ENCODE measurements at places on chromosomes 7 and 10.

DNA sequence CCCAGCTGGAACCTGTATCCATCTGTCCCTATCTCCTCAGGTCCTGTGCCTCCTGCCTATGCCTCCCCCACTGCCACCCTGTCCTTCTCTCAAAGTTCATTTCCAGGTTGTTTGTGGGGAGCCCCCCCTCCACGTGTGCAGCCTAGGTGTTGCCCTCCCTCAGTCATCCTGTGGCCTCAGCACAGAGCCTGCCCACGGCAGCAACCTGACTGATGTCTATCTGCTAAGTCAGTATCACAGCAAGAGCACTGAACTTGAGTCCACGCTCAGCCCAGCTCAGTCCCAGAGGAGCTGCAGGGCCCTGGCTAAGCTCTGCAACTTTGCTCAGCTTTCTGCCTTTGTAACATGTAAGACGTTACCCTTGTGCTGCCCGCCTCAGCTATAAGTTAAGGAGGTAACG lies 28.7 kb downstream of the FAM53B start:
- DNase-seq, result no peak

- no peak for DNase-seq
Measured at GRCh38 chr10:118844731-118845521, 90.2 kb upstream of the CACUL1 start.

DNA sequence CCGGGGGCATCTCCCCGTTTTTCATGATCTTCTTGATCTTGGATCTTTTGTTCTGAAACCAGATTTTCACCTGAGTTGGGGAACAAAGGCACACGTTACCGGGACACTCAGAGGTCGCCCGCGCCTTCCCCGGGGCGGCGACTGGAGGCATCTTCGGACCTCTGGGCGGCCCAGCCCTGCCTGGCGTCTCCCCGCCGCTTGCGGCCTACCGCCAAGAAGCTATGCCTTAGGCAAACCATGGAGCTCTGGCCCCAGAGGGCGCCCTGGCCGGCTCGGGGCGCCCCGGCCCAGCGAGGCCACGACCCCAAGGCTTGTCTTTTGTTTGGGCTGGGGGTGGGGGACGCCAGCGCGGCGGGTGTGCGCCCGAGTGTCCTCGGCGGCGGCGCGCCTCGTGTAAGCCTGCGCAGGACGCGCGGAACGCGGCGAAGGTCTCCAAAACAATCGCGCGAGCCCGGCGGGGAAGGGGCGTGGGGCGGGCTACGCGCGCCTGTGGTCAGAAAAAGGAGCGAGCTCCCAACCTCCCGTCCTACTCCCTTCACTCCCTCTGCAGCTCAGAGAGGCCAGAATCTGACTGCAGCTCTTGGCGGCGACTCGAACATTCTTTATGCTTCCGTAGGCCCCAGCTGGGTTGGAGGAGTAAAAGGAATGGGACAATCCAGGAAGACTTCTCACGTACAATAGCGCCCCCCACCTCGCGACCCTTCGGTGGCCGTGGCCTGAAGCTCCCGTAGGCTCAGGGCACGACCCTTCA lies 3.5 kb downstream of the DLX5 start:
- no peak for DNase-seq

DNA sequence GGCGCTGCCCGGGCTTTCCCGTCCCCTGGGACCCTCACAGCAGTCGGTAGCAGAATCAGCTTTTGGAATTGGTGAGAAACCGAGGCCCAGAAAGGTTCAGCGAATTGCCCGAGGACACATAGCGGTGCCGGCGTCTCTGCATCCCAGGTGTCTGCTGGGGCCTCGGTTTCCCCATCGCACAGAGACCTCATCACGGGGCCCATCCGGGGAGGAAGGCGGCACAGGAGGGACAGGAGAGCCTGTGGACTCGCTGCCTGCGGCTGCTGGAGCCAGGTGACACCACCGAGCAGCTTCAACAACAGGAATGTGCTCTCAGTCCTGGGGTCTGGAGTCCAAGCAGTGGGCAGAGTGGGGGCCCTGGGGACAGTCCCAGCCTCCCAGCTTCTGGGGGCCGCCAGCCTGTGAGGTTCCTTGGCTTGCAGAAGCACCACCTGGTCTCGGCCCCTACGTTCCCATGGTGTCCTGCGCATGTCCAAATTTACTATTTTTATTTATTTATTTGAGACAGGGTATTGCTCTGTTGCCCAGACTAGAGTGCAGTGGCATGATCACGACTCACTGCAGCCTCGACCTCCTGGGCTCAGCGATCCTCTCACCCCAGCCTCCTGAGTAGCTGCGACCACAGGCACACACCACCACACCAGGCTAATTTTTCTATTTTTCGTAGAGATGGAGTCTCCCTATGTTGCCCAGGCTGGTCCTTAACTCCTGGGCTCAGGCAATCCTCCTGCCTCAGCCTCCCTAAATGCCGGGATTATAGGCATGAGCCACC lies 539 bp upstream of the COX19 start:
- DNase-seq, result no peak

DNA sequence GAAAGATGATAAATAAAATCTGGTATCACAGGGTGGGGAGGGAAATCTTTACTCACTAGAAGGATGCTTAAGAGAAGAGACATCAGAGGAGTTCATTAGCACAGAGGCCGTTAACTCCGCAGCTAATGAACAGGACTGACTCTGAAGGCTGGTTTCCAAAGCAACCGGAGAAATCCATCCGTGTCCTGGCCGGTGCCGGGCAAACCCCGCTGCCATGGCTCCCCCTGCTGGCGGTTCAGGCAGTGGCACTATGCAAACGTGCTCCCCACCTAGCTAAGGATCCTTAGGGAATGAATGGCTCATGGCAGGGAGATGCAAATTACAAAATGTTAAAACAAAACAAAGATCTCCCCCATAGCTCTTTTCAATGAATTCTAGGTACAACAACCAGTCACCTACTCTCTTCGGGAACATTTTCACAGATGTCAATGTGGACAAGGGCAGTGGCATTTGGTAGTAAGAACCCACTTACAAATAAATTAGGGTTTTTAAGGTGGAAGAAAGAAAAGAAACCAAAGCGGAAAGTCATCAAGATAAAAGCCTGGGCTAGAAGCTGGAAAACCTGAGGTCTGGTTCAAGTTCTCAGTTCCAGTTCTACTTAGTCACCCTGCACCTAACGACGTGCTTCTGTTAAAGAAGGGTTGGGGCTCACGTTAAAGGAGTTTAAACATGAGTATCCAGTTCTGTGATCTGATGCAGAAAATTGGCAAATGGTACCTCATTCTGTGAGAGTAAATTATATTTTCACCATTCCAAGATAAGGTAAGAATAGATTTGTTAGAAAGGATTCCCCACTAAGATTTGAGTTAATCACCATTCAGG lies 138.2 kb downstream of the SVIL start:
- no peak for DNase-seq

DNA sequence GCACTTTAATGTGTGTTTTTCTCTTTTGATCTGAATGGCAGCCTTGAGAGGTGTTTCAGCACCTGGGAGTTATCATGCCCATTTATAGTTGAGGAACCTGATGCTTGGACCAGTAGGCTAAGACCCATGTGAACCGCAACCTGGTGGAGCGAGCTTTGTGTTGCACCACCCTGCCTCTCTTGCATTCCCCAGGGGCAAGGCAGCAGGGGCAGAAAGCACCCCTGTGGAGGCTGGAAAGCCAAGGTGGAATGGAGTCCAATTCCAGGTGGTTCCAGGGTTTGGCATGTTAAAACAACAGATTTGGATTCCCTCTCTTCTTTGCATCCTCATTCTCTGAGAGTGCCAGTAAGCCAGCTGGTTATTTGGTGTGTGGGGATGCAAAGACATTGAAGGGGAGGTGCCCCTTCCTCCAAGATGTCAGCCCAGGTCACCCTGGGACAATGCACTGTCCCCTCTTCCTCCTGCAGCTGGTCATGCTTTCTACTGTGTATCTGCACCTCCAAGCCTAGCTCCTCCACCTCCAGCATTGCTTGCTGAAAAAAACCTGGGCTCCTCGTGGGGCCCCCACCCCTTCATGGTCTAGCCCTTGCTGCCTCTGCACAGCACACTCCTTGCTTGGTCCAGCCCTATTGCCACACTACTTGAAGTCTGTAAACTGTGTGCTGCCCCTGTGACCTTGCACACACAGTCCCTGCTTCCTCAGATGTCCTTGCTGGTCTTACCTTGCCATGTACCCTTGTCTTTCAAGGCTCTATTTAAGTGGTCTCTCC lies 5.6 kb upstream of the CDH23 start:
- no peak for DNase-seq

GRCh38 chr10:8768341-8768740 lies 713.9 kb downstream of the GATA3 start:
- no peak for DNase-seq

GRCh38 chr7:3070908-3071307 lies 27.2 kb upstream of the CARD11 start:
- no peak for DNase-seq

- DNase-seq, result no peak
Measured at GRCh38 chr7:94394109-94394436, 622 bp upstream of the COL1A2 start.

- DNase-seq, result no peak
Measured at GRCh38 chr10:18378766-18379165, 238.5 kb downstream of the CACNB2 start.

DNA sequence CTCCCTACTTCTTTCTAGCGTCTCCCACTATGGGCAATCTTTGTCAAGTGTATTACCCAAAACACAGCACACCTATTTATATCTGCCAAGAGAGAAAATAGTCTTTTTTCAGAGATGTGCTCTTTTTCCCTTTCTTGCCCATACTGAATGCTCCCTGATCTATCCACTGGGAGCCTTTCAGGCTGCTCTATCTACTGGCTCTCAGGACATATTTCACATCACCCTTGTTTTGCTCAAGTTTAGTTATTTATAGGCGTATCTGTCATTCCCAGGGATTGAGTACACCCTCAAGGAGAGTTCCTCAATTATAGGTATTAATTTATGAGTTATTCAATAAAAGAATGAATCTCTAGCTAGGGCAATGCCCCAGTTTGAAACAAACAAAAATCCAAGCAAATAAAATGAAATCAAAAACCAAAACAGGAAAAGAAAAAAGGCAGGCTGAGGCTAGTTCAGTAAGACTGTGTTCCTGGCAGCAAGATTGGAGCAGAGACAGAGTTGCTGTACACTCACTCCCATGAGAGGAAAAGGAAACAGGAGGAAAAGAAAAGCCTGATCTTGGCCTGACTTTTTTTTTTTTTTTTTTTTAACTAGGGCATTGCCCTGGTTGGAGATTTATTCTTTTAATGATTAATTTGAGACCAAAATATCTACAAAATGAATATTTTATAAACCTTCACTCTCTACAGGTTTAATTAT lies 665.9 kb upstream of the PCDH15 start:
- DNase-seq, result no peak

GRCh38 chr7:137235434-137235833 lies 108.1 kb downstream of the PTN start:
- no peak for DNase-seq

- no peak for DNase-seq
Measured at GRCh38 chr7:112866424-112866823, 76.2 kb upstream of the TMEM168 start.

DNA sequence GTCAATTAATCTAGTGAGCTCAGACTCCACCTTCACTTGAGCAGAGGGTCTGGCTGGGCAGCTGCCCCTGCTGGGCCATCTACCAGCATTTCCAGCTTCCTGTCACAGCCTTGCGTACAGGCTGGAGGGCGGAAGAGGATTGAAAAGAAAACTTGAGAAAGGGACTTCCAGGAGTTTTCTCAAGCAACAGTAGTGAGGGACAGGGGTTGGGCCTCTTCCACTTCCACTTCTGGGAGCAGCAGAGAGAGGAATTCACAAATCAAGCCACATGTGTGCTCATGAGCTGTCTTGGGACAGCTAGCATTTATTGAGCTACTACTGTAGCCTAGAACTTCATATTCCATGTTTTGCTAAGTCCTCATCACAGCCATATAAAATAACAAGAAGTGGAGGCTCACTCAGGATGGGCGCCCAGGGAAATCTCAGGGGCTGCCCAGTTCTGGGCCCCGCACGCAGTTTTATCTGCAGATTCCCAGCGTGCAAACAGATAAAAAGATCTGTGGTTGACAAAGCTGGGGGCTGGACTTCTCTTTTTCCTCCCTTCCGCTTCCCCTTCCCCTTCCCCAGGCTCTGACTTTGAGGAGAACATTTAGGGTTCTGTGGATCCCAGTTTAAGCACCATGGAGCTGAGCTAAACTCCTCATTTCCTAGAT lies 135.8 kb downstream of the RGS10 start:
- no peak for DNase-seq

DNA sequence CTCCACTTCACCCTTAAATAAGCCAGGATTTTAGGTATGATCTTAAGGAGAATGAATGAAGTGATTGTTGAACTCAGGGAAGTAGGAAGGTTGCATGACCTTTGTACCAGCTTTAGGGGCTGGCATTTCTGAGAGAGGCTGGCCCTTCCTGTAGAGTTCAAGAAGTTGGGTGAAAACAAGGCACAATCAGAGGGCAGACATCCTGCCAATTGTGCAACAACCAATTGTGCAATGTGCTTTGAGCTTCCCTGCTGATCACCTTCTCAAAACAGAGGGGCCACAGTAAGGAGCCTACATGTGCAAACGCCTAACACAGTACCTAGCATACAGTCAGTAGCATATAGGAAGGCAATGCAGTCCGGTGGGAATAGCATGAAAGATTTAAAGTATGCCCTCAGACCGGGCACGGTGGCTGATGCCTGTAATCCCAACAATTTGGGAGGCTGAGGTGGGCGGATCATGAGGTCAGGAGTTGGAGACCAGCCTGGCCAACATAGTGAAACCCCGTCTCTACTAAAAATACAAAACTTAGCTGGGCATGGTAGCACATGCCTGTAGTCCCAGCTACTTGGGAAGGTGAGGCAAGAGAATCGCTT lies 5.4 kb downstream of the CPVL start:
- DNase-seq, result no peak

DNA sequence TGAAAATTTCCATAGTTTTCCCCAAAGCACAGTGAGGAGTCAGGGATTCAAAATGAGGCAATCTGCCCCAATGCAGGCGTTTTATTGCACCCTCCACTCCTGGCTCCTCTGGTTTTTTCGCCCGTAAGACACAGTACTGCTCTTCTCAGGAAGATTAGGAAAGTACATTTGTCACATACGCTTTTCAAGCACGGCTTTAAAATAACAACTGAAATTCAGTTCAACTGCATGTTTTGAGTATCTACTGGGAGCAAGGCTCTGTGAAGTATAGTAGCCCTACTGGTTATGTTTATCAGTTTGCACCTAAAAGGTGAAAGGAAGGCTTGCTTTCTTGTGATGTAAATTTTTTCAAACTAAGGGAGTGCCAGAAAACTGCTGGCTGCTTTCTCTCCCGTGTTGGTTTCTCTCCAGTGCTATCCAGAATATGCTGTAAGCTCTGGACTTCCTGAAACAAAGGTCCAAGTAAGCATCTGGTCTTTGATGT lies 1.9 kb upstream of the SGMS1 start:
- DNase-seq, result no peak
